SK-N-SH treated with all-trans-retinoic acid at 6 μM for 48 hours (cell line): ENCODE measurements at places on chromosomes 3 and 15.

DNA sequence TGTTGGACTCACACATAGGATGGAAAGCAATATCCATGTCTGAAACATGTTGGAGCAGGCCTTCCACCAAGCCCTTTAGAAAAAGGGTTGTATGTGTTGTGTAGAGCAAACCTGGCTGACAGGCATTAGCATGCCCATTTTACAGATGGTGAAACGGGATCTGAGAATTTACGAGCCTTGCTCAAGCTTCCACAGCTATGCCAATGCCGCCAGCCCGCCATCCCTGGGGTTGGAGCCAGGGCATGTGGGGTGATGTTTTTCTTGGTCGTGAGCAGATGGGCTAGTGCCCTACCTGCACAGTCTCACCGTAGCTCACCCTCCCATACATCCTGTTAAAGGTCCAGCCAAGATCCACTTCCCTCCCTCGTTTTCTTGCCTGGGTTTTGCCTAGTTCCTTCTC lies 97.5 kb upstream of the TLE3 start:
- ATAC-seq, result no peak

GRCh38 chr3:150061288-150062024 lies 90.8 kb upstream of the PFN2 start:
- ATAC-seq, result peak; percentile 27

- peak; percentile 83 for ATAC-seq
Observed at GRCh38 chr3:78728406-78729145, 1039.2 kb downstream of the ROBO1 start.

GRCh38 chr3:171704002-171704401 lies 106.3 kb downstream of the PLD1 start:
- ATAC-seq, result peak; percentile 79
